ENCODE measurements at places on chromosomes 6 and 20.

DNA sequence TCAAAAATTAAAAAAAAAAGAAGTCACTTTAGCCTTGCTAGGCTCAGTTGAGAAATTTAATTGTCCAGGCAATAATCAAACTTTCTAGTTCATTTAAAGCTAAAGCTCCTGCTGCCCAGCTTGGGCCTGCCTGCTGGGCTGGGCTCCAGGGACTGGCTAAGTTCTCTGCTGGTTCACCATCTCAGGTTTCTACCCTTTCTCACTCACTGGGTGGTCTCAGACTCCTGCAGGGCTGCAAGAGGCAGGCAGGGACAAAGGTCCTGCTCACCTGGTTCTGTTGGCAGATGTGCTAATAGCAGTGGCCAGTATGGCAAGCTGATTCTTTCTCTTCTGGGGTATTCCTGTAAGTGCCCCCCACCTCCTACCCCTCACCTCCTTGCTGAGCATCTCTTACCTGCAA is 21.2 kb upstream of the RTF2 start:
- no peaks in the 10 kb centered on the region for H3K36me3 ChIP-seq
- DNase-seq: peak; percentile 30
- H3K4me1 ChIP-seq: no peaks in the 10 kb centered on the region
- H3K27me3 ChIP-seq: no peaks in the 10 kb centered on the region
- no peak overlapping the region for H3K4me3 ChIP-seq

GRCh38 chr6:6251555-6252280 is 68.7 kb downstream of the F13A1 start:
- H3K36me3 ChIP-seq: no peaks in the 10 kb centered on the region
- H3K27me3 ChIP-seq: no peaks in the 10 kb centered on the region
- H3K27ac ChIP-seq: no peak overlapping the region
- DNase-seq: no peak
- H3K4me3 ChIP-seq: no peak overlapping the region

- H3K27ac ChIP-seq: no peak overlapping the region
- no peaks in the 10 kb centered on the region for H3K27me3 ChIP-seq
- no peak overlapping the region for H3K4me3 ChIP-seq
- peaks cover 8% of the 10 kb centered on the region for H3K4me1 ChIP-seq
- H3K36me3 ChIP-seq: peaks cover under 1% of the 10 kb centered on the region
Measured at GRCh38 chr6:136252441-136252840, 2.3 kb upstream of the MTFR2 start.

GRCh38 chr6:122719176-122719575 is 60.3 kb upstream of the FABP7 start:
- H3K4me1 ChIP-seq: peaks cover 30% of the 10 kb centered on the region
- no peaks in the 10 kb centered on the region for H3K36me3 ChIP-seq
- DNase-seq: no peak
- no peak overlapping the region for H3K27ac ChIP-seq

DNA sequence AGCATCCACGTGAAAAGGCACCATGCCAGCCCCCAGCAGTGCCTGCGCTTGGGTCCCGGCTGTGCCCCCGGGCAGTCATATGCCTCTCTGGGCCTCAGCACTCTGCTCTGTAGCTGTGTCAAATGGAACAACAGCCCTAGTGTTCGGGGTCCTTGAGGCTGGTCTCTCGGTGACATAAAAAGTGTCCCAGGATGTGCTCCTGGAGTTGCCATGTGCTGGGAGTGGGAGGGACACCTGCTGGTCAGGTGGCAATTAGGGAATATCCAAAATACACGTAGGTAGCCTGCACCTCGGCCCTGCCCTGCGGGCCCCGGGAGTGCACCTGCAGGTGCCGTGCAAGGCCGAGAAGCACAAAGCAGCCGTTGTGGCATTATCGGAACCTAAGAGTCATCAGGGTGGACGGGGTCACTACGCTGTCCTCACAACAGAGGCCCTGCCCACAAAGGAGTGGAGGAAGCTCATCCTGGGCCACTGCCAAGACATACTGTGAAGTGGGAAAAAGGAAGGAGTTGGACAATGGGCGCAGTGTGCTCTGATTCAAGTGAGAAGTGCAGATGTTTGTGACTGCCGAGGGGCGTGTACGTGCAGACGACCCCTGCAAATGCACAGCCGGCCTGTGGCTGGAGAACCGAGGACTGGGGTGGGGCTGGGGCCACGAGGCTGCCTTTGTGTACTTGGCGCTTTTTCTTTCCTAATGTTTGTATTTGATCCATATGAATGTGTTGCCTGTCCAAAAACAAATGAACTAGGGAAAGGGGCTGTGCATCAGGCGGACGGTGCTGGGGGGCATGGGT is 24.6 kb downstream of the SLCO4A1 start:
- no peaks in the 10 kb centered on the region for H3K36me3 ChIP-seq
- DNase-seq: no peak
- no peak overlapping the region for H3K4me3 ChIP-seq
- no peaks in the 10 kb centered on the region for H3K27me3 ChIP-seq
- H3K4me1 ChIP-seq: peaks cover 10% of the 10 kb centered on the region
- H3K27ac ChIP-seq: no peak overlapping the region

DNA sequence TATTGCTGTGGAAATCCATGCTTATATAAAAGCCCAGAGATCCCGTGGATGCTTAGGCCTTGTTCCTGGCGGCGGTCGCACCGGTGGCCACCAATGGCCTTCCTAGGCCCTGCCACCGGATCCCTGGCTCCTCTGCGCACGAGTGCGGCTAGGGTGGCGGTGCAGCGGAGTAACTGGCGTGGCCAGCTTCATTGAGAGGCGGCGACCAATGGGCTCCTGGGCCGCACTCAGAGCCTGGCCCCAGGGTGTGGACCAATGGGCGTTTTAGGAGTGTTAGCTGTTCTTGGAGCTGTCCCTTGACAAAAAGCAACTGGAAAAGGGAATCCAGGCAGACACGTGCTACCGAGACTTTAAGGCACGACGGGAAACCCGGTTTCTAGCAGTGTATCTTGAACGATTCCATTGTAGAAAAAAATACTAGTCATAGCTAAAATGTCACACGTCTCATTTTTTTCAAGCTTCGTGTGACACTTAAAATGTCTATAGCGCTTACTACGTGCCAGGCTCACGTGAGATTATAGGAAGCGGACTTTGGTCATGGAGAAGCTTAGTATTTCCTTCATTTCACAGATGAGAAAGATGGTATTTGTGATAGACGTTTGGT is 1.7 kb downstream of the AMD1 start:
- DNase-seq: peak; percentile 96
- H3K4me3 ChIP-seq: peak overlapping the region; percentile 83
- H3K27ac ChIP-seq: peak overlapping the region; percentile 81
- H3K27me3 ChIP-seq: no peaks in the 10 kb centered on the region

- no peaks in the 10 kb centered on the region for H3K27me3 ChIP-seq
- H3K4me1 ChIP-seq: peaks cover 12% of the 10 kb centered on the region
- H3K36me3 ChIP-seq: no peaks in the 10 kb centered on the region
- DNase-seq: peak; percentile 82
- H3K4me3 ChIP-seq: no peak overlapping the region
- H3K27ac ChIP-seq: no peak overlapping the region
Measured at GRCh38 chr6:110053395-110054240, 75.5 kb downstream of the GPR6 start.

DNA sequence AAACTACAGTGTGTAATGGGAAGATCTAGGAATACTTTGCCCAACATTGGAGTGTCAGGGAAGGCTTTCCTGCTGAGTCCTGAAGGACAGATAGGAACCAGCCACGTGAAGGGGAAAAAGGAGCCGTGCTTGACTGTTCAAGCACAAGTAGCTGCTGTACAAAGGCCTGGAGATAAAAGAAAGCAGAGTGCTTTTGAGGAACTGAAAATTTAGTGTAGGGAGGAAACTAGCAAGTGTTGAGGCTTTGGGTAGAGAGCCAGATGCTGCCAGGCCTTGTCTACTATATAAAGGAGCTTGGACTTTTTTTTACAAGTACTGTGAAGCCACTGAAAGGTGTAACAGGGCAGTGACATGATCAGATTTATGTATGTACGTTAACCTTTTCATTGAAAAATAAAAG is 39.0 kb downstream of the DSE start:
- no peak for DNase-seq
- peaks cover 17% of the 10 kb centered on the region for H3K4me1 ChIP-seq
- no peak overlapping the region for H3K27ac ChIP-seq
- H3K27me3 ChIP-seq: no peaks in the 10 kb centered on the region
- H3K36me3 ChIP-seq: no peaks in the 10 kb centered on the region
- no peak overlapping the region for H3K4me3 ChIP-seq

GRCh38 chr6:139981768-139982181 is 607.3 kb upstream of the CITED2 start:
- no peaks in the 10 kb centered on the region for H3K36me3 ChIP-seq
- peak overlapping the region; percentile 1 for H3K4me3 ChIP-seq
- DNase-seq: peak; percentile 71
- H3K27me3 ChIP-seq: no peaks in the 10 kb centered on the region
- H3K4me1 ChIP-seq: peaks cover 46% of the 10 kb centered on the region
- H3K27ac ChIP-seq: peak overlapping the region; percentile 65

DNA sequence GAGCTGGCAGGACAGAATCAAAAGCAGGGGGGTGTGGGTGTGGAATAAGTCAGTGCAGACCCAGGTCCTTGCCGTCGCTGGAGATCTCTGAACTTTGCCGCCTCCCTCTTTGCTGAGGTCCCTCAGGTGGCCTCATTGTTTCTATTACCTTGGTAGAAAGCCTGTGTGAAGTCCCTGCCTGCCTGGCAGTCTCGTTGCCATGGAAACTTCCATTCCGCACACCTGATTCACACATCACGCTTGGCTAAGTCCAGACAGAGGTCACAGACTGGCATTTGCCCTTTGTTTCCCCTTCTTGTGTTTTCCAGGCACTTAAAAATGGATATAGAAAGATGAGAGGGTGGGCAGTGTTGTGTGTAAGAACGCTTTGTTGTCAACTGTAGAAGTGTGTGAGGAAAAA is 260.6 kb downstream of the PRL start:
- peaks cover 7% of the 10 kb centered on the region for H3K36me3 ChIP-seq
- H3K4me3 ChIP-seq: no peak overlapping the region

DNA sequence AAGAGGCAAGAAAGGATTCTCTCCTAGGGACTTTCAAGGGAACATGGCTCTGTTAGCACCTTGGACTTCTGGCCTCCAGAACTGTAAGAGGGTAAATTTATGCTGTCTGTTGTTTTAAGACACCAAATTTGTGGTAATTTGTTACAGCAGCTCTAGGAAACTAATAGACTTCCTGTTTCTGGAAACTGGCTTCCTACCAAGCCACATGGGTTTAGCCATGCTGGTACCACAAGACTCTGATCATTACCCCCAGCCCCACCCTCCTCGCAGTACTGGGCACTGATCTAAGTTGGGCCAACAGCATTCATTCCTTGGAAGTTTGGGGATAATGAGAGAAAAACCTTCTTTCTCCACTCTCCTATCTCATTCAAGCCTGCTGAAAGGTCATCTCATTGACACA is 109.5 kb upstream of the SMLR1 start:
- H3K27ac ChIP-seq: no peak overlapping the region
- no peak overlapping the region for H3K4me3 ChIP-seq
- no peak for DNase-seq
- no peaks in the 10 kb centered on the region for H3K27me3 ChIP-seq

GRCh38 chr6:1322156-1322555 is 10.3 kb downstream of the FOXQ1 start:
- DNase-seq: no peak
- H3K4me1 ChIP-seq: no peaks in the 10 kb centered on the region
- no peak overlapping the region for H3K27ac ChIP-seq
- H3K4me3 ChIP-seq: no peak overlapping the region

DNA sequence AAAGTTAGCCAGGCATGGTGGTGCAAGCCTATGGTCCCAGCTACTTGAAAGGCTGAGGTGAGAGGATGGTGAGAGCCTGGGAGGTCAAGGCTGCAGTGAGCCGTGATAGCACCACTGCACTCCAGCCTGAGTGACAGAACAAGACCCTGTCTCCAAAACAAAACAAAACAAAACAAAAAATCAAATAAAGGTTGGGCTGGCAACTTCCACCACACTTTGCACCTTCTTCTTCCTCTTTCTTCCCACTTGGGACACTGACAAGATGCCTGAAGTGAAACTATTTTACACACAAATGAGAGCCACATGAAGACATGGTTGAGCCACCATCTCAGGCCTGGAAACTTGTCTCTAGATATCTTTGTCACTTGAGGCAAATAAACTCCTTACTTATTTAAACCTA is 53.8 kb upstream of the CCDC28A start:
- no peak overlapping the region for H3K4me3 ChIP-seq
- H3K27me3 ChIP-seq: no peaks in the 10 kb centered on the region
- H3K4me1 ChIP-seq: no peaks in the 10 kb centered on the region

GRCh38 chr6:101668496-101669030 is 275.1 kb downstream of the GRIK2 start:
- no peaks in the 10 kb centered on the region for H3K36me3 ChIP-seq
- H3K27me3 ChIP-seq: no peaks in the 10 kb centered on the region
- no peak overlapping the region for H3K27ac ChIP-seq
- peaks cover 3% of the 10 kb centered on the region for H3K4me1 ChIP-seq
- no peak for DNase-seq

GRCh38 chr6:148128014-148128730 is 214.5 kb upstream of the SASH1 start:
- no peak overlapping the region for H3K27ac ChIP-seq
- no peak for DNase-seq

DNA sequence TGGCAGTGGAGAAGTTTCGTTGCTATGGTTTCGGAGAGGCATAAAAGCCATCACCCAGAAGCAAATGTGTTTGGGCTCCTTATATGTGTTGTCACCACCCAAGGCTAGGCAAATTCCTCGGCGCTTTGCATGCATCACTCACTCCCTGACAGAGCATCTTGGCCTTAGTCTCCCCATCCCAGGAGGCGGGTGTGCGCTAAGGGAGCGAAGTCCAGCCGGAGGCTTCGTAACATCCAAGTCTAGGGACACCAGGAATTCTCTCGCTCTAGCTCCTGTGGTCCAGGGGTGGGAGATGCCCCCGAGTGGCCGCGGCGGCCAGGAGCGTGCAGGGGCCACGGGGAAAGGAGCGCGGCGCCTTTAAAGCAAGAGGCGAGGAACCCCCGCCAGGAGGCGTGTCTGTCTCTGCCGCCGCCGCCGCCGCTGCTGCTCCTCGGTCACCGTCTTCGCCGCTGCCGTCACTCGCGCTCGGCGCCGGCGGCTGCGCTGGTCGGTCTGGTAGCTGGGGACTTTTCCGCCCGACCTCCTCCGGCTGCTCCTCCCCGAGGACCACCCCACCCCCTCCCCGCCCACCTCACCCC is at the start of gene GRIK2:
Gene GRIK2, plus strand, starts transcription at position 458 of the 578 bp plus-strand sequence.
- peak; percentile 86 for DNase-seq
- peak within 1 kb of the TSS; percentile 56 for H3K4me3 ChIP-seq
- peaks cover 86% of the 10 kb centered on the region for H3K27me3 ChIP-seq
- H3K36me3 ChIP-seq: no peaks in the 10 kb centered on the region

DNA sequence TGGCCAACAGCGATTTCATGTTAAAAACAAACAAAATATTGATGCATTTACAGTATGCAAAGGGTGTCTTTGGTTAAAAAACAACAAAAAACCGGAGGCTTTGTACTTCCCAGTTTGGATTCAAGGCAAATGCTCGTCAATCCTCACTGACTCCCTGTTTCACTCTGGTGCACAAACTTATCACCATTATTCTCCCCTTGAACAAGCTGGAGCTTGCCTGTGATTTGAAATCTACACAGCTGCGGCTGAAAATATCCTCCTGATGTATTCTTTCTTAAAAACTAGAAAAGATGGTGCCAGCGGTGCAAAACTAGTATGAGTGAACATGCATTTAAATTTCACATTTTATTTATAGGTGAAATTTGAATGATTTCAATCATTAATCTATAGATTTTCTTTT is 3.3 kb downstream of the PERP start:
- no peak for DNase-seq
- no peaks in the 10 kb centered on the region for H3K36me3 ChIP-seq
- H3K4me3 ChIP-seq: no peak overlapping the region
- peaks cover 25% of the 10 kb centered on the region for H3K4me1 ChIP-seq

- no peak for DNase-seq
- H3K4me1 ChIP-seq: no peaks in the 10 kb centered on the region
- H3K27me3 ChIP-seq: no peaks in the 10 kb centered on the region
- no peaks in the 10 kb centered on the region for H3K36me3 ChIP-seq
- H3K27ac ChIP-seq: no peak overlapping the region
Measured at GRCh38 chr6:110664933-110665332, 150.3 kb downstream of the CDK19 start.

All from neural progenitor cell (in vitro differentiated cells).